AG08396 (cell line): ENCODE measurements at places on chromosomes 1 and 21.
A peak's percentile ranks its signal among the peaks of the same experiment; 100 is the strongest.

DNA sequence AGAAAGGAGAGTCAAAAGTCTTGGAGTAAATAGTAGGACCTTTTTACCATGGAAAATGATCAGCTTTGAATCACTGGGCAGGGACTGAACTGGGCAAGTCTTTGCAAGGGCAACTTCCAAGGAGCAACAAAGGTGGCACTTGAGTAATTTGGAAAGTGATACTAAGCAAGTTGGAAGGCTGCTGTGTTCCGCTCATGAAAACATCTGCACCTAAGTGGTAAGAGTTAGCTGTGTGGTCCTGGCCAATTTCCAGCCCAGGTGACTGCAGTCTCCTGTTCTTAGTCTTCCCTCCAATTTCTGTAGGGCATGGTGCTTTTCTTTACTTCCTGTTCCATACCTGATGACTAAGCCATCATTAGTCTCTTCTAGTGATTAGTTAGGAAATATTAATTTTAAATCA, 35.5 kb upstream of the PRDM2 start:
- no peak for DNase-seq

DNA sequence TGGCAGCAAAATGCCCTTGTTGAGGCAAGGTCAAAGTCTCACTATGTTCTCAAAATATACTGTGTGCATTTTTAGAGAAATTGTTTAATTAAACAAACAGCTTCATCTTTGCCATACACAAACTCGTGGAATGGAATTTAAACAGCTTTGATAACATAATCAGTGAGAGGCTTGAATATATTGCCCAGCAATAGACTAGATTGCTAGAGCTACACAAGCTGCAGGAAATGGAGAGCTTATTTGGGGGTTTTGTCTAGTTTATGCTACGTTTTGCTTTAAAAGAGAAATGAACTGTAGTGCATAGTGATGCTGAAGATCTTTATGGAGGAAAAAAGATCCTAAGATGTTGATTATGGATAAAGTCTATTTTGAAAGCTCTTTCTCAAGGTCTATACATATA, 166.8 kb upstream of the HMCN1 start:
- DNase-seq = no peak

DNA sequence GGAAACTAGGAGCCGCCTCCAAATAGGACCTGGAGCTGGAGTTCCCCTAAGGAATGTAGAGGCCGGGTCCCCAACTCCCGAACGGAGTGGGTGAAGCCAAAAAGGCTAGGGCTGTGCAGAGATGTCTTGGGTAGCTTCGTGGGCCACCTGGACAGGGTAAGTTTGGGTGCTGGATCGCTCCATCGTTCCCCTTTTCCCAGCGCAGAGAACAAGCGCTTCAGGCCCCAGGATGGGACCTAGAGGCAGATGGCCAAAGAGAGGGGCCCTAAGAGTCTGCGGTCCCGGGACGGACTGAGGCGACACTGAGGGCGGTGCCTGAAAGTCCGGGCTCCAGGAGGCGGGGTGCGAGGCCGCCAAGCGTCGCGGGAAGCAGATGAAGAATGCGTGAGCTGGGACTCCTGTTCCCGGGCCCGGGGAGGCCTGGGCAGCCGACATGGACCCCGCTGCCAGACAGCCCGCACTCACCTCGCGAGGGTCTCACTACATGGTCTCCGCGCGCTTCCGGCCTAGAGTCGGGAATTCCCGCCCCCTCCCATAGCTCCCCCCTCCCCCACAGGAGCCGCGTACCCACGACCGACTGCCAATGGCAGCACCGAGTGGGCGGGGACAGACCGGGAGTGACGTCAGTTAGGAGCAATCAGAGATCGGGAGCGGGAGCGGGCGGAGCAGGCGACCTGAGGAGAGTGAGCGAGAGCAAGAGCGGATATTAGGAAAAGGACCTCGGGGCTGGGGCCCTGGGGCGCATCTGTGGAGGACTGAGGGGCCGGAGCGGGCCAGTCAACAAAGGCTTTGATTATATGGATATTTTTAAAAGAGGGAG, at the start of gene SLC39A1:
Gene SLC39A1, minus strand, starts transcription at position 508 of the 820 bp plus-strand sequence. CDS start 822 bp downstream, outside the sequence.
- peak; percentile 94 for DNase-seq

GRCh38 chr21:31576428-31576827, 83.1 kb upstream of the SOD1 start:
- no peak for DNase-seq

- no peak for DNase-seq
Measured at GRCh38 chr1:31788825-31789256, 24.7 kb upstream of the ADGRB2 start.

GRCh38 chr1:22245726-22246125, 102.8 kb upstream of the WNT4 start:
- no peak for DNase-seq

- DNase-seq = no peak
Measured at GRCh38 chr1:70874063-70874462, 173.6 kb downstream of the PTGER3 start.

- no peak for DNase-seq
Measured at GRCh38 chr1:41726899-41727748, 191.6 kb downstream of the HIVEP3 start.

DNA sequence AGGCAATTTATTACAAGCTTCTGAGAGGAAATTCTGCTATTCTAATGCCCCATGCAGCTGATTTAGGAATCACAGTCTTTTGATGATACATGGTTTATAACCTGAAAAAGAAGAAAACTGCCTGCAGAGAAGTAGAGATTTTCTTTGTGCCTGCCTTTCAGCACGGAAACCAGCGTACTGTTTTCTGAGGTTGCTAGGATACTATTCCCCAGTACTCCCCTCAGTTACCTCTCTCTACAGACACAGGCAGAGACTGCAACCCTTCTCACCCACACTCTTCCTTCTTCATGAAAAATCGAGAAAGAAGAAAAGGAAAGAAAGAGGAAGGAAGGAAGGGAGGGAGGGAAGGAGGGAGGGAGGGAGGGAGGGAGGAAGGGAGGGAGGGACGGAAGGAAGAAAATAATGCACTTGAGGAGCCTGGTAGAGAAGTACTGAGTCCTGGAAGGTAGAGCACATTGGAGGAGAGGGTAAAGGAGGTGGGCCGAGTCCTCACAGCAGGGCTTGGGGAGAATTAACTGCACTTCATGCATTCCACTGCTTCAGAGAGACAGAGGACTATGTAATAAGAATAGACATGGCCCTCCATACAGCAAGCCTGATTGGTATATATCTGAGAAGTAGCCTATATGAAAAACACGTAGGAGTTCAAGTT, 21.9 kb downstream of the RGS2 start:
- DNase-seq = no peak

DNA sequence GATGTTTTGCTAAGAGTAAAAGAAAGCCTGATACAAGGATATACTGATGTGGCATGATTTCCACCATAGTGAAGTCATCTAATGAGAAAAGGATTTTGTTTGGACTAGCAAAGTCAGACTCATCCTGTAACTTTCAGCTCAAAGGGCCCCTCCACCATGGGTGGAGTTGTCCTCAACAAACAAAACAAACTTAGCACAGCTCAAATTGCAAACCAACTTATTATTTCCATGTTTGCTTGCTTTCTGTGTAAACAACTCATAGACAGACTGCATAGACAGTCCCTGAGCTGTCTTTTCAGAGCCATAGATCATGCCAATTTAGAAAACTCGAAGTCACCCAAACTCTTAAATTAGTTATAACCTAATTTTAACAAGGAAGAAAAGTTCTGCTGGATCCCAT, 69.4 kb upstream of the VAV3 start:
- DNase-seq = no peak

DNA sequence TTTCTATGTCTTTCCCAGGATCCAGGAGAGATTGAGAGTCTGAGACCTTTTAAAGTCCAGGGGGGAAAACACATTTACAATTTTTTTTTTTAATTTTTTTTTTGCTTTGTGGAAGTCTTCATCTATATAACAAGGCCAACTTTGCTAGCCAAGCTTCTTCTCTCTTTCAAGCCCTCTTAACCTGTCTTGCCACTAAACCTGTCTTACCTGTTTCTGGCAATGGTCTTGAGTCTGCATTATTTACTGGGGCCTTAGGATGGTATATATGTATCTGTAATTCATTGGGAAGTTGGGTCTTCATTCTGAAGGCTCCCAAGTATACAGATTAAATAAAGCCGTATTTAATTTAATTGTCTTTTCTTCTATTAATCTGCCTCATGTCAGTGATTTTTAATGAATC, 750.9 kb upstream of the B3GALT2 start:
- DNase-seq = no peak

DNA sequence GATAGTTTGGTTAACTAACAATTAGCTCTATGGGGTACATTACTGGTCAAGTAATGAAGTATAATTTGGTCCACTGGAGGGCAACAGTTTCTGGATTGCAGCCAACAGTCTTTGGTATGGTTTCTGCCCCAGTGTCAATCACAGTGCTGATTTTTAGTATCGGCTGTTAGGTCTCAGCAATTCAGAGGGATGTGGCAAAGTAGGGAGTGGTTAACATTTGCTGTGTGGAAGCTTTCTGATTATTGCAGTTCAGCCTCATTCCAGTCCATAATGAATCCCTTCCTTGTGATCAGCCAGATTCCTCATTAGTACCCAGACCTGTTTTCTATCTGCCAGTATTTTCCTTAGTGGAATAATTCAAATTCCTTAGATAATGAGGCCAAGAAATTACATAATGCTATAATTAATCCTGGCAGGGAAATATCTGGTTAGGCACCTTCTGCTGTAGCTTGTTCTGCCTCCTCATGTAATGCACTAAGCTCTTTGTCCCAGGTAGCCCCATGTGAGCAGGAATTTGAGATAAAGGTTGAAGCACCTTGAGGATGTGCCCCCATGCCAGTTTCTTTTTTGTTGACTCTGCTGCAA, 14.0 kb downstream of the F3 start:
- no peak for DNase-seq

GRCh38 chr21:27363719-27364477, 397.0 kb upstream of the ADAMTS5 start:
- DNase-seq = no peak

GRCh38 chr1:156922986-156923669, 2.7 kb downstream of the LRRC71 start:
- no peak for DNase-seq

DNA sequence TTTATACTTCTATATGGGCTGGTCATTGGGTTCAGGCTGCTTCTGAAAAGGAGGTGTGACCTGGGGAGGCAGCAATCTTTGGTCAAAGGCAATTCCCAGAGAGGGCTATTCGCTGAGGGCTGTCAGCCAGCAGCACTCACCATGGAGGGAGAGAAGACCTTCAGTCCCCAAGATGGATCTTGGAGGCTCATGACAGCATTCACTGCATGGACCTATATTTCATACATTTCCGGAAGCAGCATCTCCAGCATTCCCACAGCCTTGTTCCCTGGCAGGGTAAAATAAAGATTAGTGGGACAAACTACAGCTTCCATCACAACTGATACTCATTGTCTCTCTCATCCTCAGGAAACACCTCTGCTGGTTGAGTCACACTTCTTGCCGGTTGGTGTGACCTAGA, 146.6 kb downstream of the CNIH3 start:
- no peak for DNase-seq
